Activated effector memory CD4-positive, alpha-beta T cell treated with Interleukin-2 at 50 U/mL for 16 hours (primary cell): ENCODE measurements at places on chromosomes 2 and 18.

- no peak for DNase-seq
These were observed 364.7 kb downstream of the TXNL1 start for GRCh38 chr18:56273541-56274219.

GRCh38 chr2:161138429-161138828 lies 21.8 kb upstream of the TANK start:
- DNase-seq: no peak

DNA sequence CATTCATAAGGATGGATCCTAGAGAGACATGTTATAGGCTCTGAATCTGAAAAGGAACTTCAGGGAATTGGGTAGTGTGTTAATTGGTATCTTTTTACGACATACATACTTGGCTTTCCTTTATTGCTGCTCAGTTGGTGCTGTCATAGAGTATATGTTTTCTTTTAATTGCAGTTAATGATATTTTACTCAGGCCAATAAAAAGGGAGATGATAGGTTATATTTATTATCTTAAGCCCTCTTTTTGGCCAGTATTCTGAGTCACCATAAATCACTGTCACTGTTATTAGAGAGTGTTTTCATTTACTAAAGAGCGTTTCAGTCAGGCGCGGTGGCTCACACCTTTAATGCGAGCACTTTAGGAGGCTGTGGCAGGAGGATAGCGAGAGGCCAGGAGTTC lies 47.6 kb downstream of the RALBP1 start:
- DNase-seq: no peak

- DNase-seq: no peak
These were observed 84.5 kb downstream of the LONRF2 start for GRCh38 chr2:100237770-100238169.

DNA sequence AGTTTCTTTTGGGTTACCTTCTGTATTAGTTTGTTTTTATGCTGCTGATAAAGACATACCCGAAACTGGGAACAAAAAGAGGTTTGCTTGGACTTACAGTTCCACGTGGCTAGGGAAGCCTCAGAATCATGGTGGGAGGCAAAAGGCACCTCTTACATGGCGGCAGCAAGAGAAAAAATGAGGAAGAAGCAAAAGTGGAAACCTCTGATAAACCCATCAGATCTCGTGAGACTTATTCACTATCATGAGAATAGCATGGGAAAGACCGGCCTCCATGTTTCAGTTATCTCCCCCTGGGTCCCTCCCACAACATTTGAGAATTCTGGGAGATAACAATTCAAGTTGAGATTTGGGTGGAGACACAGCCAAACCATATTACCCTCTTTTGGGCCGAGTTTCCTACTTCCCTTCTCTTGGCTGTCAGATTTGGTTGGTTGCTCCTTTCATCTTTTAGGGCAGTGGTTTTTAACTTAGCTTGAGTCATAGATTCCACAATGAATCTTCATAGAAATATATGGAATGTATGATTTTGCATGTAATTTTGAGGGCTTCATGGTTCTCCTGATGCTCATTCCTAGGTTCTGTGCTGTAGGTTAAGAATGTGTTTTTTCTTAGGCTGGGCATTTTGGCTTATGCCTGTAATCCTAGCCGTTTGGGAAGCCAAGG lies 44.2 kb downstream of the CEP192 start:
- DNase-seq: no peak

DNA sequence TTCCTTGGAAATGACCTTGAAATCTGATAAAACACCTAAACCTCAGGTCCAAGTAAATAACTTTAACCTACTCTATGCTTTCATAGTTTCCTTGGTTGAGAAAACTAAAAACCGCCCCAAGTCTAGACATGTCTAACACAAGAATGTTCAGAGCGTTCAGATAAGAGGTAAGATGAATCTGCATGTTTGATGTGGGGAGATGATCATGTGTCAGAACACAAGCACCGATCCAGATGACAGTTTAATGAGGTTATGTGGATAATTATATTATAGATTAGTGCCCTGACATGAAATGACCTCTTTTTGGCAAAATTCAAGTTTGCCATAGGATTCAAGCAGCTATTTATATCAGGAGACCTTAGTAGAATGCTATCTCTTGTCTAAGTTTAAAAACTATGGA lies 729.8 kb upstream of the SOX11 start:
- DNase-seq: no peak

GRCh38 chr18:61616111-61616610 lies 276.6 kb downstream of the RNF152 start:
- no peak for DNase-seq

GRCh38 chr2:100299548-100299947 lies 22.8 kb downstream of the LONRF2 start:
- no peak for DNase-seq

DNA sequence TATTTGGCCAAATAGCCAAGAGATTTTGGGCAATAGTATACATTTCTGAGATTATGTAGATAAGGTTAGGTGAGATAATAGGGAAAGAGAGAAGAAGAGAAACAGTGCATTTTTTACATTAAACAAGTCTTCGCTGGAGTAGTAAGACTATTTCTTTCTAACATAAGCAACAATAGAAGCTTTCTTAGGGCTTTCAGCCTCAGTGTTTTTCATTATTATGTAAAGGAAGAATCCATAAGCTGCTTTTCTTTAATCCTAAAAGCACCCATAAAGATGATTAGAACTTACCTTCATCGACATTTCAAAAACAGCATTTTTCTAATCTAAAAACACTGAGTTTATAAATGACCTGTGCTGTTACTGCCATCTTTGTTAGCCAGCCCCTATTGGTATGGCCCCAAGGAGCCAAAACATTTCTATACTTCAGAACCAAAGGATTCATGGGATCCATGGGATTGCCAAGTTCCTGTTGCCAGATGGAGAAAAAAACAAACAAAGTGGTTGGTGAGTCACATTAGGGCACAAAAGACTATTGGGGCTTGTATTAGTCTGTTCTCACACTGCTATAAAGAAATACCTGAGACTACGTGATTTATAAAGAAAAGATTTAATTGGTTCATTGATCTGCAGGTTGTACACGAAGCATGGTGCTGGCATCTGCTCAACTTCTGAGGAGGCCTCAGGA lies 88.2 kb downstream of the SCG2 start:
- no peak for DNase-seq

- no peak for DNase-seq
These were observed 117.4 kb upstream of the NABP1 start for GRCh38 chr2:191560411-191560980.

DNA sequence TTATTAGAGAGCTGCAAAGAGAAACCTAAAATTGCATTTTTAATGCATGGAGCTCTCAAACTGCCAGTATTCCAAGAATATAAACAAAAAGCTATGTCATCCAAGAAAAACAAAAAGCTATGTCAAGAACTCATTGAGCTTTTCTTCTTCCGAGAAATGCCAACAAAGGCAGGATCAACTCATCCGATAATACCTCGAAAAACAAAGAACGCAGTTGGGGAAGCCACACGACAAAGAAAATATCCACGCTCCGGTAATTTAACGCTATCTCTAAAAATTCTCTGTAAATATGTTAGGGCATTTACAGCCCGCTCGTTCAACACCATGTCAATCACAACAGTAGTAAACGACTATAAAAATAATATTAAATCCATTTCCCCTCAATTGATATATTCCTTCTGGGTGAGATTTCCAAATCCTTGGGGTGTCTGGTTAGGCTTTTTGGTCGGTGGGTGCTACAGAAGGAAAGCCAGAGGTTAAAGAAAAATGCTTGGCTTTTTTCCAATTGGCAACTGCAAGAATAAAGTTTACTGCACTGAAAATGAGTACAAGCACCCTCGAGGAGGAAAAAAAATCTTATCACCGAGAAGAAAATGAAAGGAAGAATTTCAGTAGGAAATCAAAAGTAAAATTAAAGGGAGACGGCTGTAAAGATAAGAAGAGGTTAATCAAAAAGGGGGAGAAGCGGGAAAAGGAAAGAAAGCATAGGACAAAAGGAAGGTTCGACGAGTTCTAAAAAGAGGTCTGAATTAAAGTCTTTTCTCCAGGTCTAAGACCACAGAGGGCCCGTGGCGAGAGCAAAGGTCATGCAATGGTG lies 856 bp downstream of the TIA1 start:
- no peak for DNase-seq
